ENCODE measurements at places on chromosomes 7 and 10. TPM values are rescaled to one million over a fixed set of nuclear protein-coding genes. Genes with fewer than 3 reads are reported as not detected.

DNA sequence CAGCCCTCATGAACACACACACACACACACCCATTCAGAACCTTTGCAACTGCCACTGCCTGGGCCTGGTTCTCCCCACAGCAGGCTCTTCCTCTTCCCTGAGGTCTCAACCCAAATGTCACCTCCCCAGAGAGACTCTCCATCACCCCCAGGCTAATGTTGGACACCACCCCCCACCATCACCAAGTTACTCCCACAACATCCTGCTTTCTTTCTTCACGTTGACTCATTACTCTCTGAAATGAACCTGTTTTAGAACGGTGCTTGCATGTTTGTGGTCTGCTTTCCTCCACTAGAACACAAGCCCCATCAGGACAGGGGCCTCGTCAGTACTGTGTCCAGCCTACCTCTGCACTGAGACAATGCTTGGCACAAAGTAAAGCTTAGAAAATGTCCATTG, 16.0 kb downstream of the AFAP1L2 start:
- DNase-seq: no peak

GRCh38 chr7:86749741-86750665, 106.3 kb downstream of the GRM3 start:
- no peak for DNase-seq

INMT gene
- not detected for total RNA-seq

PDLIM1 gene
- 98.1 TPM for total RNA-seq

DNA sequence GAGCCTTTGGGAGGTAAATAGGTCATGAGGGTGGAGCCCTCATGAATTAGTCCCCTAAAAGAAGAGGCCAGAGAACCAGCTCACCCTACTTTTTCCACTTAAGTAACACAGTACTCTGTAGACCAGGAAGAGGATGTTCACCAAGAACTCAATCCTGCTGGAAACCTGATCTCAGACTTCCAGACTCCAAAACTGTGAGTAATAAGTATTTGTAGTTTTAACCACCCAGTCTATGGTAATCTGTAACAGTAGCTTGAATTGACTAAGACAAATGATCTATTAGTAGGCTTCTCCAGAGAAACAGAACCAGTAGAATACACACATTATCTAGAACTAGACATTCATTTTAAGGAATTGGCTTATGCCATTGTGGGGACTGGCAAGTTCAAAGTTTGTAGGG, 51.5 kb downstream of the ANKMY2 start:
- no peak for DNase-seq

DNA sequence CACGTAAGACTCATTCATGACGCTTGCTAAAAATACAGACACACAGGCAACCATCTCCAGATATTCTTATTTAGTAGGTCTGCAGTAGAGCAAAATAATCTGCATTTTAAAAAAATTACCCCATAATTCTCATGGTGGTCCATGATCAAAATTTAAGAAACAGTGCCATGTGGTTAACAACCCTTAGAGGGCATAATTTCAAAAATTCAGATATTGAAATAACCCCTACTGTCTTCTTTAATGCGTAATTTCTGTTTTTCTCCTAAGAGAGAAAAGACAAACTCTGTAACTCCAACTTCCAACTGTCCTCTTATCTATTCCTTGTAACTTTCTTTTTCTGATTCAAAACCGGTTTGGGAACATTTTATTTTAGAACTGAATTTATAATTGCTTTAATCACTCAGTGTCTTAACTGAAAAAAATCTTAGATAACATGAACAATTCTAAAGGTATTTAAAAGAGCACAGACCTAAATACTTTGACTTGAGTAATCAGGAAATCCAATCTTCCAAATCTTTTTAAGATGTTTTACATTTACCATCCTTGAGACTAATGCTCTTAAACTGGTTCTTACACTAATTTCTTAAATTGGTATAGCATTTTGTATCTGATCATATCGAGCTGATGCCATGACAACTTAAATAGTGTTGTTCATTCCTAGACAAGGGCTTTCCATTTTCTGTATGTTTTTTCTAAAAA, 148.0 kb downstream of the GALNT11 start:
- no peak for DNase-seq

DNA sequence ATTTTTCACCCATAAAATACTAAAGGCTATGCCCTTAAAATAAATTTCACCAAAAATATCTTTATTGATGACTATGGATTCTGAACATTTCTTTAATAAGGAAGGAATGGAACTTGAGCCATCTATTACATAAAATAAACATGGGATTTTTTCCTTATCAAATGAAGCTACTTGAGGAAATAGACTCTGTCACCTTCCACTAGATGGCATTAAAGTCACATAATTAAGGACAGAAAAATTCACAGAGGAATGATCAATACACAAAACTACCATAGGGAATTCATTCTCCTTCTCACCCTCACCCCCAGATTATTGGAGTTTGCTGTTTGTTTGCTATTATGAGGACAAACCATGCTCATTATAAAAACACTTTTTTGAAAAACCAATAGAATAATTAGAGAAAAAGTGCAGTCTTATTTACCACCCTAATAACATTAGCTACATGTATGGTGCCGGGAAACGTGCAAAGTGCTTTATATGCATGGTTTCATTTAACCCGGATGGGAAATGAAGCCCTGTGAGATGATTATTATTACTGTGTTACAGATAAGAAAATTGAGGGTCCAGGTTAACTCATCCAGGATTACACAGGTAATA, 21.1 kb upstream of the FOXI2 start:
- DNase-seq: peak; percentile 37

DNA sequence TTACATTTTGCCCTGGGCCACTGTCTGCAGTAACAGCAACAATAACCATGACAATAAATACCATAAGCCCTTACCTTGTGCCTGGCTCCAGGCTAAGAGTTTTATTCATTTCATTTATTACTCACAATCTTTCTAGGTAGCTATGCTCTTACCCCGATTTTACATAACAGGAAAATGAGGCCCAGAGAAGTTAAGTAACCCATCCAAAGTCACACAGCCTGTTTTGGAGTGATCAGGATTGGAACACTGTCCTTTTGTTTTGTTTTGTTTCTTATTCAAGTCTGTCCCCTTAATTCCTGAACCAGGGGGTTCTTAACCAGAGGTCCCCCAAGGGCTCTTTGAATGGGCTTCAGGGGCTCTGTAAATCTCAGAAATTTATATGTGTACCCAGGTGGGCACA, 4.2 kb upstream of the LBX1 start:
- DNase-seq: no peak

ANKRD30A gene
- total RNA-seq: not detected

DNA sequence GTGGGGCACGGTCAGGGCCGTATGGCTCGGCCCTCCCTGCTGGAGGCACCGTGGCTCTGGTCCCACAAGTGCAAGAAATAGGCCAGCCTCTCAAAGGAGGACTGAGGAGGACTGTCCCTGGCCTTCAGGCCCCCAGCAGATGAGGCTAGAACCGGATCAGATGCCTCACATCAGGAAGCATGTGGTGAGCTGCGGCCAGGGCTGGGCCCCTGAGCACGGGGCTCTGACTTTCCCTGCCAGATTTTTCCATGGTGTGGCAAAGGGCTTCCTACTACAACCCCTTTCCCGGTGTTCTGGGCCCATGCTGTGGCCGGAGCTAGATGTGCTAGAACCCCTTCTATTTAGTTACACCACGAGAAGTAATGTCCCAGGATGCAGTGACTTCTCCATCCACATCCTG, 100.4 kb downstream of the TCERG1L start:
- no peak for DNase-seq

DNA sequence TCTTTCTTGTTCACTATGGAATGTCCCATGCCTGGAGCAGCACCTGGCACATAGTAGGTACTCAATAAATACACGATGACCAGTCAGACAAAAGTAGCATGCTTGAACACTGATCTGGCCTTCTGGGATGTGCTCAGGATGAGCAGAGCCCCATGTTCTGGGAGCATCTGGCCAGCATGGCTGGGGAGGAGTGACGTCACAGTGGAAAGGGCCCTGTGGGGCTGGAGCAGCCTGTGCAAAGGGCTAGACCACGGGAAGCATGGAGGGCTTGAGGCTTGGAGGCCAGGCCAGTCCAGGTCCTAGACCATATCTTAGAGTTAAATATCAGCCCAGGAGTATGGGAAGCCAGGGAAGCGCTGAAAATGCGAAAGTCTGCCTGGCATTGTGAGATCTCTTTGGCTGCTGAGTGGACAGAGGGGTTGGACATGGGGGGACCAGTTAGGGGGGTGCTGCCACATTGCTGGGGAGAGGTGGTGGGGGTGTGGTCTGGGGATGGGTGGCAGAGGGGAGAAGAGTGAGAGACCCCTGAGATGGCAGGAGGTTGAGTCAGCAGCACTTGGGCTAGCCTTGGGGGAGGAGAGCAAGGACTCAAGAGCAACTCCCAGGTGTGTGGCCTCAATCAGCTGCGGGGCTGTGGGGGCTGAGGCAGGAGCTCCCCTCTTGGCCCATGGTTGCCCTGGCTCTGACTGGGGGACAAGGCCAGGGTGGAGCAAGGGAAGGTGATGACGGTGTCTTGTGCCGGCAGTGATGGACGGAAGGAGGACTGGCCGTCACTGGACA, 34.9 kb downstream of the ZCCHC24 start:
- DNase-seq: no peak

NRAP gene
- total RNA-seq: not detected

ABCB1 gene
- not detected for total RNA-seq

DNA sequence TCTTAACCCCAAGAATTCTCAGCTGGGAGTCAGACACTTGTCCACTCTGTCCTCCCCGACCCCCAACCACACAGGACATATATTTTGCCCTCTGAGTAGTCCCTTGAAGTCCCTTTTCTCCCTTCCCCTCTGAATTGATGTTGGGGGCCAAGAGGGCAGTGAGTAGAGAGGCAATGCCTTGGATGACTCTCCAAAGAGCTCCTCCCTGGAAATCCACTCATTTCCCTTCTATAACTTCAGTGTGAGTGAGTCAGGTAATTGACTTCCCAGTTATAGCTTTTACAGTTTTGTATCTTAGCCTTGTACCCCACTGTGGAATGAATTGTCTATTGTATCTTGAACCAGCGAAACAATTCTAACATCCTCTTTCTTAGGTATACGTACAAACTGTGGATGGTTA, 9.2 kb upstream of the ODAD2 start:
- DNase-seq: no peak

GRM3 gene
- not detected for total RNA-seq

- DNase-seq: no peak
These were observed 304.2 kb downstream of the RPS24 start for GRCh38 chr10:78337646-78338391.

DNA sequence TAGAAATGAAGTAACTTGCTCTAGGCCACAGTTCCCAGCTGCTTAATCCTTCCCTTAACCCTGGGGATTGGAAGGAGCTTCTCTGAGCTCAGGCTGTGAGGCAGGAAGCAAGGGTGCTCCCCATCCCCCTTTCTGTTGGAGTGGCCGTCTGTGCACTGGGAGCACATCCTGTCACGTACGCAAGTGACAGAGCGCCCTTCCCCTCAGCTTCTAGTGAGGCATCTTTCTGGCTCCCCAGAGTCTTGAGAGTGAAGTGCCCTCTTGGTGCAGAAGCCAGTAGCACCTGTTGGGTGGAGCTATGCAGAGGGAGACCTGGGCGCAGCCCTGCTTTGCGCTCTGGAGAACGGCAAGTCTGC, 47.8 kb downstream of the SHH start:
- no peak for DNase-seq

SLC18A2 gene
- not detected for total RNA-seq

DNA sequence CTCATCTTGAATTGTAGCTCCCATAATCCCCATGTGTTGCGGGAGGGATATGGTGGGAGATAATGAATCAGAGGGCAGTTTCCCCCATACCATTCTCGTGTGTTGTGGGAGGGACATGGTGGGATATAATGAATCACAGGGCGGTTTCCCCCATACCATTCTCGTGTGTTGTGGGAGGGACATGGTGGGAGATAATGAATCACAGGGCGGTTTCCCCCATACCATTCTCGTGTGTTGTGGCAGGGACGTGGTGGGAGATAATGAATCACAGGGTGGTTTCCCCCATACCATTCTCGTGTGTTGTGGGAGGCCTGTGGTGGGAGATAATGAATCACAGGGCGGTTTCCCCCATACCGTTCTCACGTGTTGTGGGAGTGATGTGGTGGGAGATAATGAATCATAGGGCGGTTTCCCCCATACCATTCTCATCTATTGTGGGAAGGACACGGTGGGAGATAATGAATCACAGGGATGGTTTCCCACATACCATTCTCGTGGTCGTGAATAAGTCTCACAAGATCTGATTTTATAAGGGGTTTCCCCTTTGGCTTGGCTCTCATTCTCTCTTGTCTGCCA, 271.0 kb downstream of the MAD1L1 start:
- peak; percentile 9 for DNase-seq

GRCh38 chr7:16645593-16646471, at the start of the genes ANKMY2 and BZW2:
Gene ANKMY2 (minus strand): TSS chr7:16645754. CDS start chr7:16645573, 181 bp downstream.
Gene BZW2 (plus strand): TSS chr7:16646181. CDS start chr7:16665444, 19,263 bp downstream.
- DNase-seq: peak; percentile 96

DNA sequence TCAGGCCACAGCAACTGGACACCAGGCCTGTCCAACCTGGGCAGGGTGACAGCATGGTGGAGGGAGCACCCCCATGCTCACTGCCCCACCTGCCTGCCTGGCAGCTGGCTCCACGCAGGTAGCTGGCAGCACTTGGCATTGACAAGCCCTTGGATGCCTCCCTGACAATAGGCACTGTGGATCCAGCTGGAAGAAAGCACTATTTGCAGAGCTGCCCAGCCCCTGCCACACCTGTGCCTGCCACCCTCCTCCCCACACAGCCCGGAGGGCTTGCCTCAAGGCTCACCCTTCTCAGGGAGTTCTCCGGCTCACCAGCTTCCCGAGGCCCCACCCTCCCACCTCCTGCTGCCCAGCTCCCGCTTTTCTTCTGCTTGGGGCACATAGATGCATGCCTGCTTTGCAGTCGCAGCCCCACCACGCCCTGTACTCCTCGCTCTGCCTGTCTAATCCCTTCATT, 160.1 kb downstream of the NEURL1 start:
- peak; percentile 24 for DNase-seq

DNA sequence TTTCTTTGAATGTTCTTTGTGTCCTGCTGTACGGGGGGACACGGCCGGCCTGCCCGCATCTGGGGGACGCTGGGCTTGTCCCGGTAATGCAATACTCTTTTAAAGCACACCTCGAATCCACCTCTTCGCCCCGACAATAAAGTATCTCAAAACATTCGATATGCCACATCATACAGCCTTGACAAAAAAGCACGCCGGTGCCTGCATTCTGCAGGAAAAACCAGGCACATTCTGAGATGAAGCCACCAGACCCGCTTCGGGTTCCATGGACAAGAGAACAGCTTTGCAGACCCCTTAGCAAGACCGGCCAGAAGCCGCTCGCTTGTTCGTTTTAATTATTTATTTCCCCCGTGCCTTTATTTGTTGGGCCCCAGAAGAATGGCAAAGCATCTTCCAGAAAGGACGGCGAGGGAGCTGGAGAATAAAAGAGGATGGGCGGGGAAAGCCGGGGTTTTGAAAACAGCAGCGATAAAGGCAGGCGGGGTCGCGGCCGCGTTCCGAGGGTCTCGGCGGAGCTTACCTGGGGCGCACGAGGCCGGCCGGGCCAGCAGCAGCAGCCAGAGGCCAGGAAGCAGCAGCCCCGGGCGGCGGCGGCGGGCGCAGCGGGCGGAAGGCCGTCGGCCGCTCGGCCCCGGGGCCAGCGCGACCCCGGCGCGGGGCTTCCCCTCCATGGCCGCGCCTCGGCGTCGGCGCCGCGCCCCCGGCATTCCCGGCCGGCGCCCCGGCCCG, 462 bp downstream of the KIAA1549 start:
- peak; percentile 18 for DNase-seq

All from MCF 10A (cell line).